ENCODE measurements at places on chromosomes 7 and 10. TPM values are rescaled to one million over a fixed set of nuclear protein-coding genes. Genes with fewer than 3 reads are reported as not detected.

DNA sequence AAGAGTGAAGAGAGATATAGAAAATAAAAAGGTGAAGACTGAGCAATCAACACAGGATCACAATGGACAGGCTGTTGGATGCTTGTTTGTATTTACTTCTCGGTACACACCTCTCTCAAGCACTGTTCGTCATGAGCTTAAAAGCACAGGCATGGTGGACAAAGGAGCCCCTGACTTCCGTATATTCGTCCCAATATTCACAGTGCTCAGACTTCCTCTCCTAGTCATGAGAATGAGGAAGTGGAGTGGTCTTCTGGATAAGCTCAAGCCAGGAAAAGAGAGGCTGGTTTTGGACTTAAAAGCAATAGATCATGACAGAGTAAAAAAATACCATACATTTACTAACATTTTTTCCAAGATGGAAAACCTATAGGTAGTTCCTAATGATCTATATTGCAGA is 172.5 kb downstream of the SORCS1 start:
- no peak for DNase-seq

DNA sequence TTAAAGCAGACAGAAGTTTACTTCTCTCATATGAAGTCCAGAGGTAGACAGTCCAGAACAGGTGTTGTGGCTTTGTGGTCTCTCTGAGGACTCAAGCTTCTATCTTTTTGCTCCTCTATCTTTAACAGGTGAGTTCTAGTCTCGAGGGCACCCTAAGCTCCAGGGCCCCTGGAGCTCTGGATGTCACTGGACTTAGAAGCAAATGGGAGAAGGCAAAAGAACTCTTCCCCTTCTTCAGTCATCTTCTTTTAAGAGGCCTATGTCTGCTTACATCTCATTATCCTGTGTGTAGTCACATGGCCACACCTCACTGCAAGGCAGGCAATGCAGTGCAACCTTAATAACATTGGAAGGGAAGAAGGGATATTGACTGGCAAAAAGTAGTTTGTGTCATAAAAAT is 61.6 kb downstream of the ADCYAP1R1 start:
- DNase-seq = no peak

GRCh38 chr7:132625651-132626050 is 49.4 kb upstream of the PLXNA4 start:
- no peak for DNase-seq

The PLPP4 gene
- total RNA-seq = 0.31 TPM

- peak; percentile 55 for DNase-seq
These were observed 30.4 kb downstream of the MKRN1 start for GRCh38 chr7:140448781-140449480.

The C10orf62 gene
- not detected for total RNA-seq

DNA sequence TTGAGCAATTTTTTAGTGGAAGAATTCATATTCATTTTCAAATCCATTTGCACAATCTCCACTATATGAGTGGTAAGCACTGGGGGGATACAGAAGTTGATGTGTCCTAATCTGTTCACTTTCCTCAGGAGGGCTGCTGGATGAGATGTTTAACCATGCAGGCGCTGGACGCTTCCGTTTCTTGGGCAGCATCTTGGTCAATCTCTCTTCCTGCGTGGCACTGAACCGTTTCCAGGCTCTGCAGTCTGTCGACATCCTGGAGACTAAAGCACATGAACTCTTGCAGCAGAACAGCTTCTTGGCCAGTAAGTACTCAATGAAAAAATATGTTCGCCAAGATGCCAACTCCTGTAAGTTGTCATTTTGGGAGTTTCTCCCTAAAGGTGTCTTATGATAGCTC is 179.3 kb downstream of the ABCA13 start:
- no peak for DNase-seq

The ASB13 gene
- total RNA-seq = 16.5 TPM

DNA sequence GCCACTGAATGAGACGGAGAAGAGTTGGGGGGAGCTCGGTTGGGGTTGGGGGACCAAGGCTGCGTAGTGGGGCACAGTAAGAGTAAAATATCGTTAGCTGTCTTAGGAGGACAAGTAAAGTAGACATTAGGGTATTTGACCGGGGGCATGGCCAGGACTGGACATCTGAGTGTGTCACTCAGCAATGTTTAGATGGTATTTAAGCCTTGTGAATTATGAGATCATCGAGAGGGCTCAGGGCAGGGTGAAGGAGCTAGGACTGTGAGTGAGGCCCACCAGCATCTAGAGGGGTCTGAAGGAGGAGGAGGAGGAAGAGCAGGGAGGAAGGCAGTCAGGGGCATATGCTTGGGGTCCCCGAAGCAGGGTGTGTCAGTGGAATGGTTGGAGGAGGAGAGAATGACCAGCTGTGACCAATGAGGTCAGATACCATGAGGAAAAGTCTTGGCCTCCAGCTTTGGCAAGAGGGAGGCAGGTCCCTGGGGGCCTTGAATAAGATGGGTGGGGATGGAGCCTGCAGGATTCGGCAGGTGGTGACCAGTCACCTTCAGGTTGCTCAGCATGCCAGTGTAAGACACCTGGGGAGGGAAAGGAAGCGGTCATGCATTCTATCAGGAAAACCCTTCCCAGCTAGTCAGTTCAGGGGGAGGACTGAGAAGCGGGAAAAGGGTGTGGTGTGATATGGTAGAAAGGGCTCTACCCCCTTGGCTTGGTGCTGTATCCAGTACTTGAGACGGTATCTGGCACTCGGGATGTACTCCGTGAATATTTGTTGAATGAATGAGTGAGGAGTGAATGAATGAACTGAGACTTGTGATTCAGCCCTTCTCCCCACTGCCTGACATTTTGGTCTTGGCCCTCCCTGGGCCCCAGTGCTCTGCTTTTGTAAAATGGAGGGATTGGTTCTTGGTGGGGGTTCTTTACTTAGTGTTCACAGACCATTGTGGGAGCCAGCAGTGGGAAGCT is 34.8 kb upstream of the SH2D4B start:
- no peak for DNase-seq

DNA sequence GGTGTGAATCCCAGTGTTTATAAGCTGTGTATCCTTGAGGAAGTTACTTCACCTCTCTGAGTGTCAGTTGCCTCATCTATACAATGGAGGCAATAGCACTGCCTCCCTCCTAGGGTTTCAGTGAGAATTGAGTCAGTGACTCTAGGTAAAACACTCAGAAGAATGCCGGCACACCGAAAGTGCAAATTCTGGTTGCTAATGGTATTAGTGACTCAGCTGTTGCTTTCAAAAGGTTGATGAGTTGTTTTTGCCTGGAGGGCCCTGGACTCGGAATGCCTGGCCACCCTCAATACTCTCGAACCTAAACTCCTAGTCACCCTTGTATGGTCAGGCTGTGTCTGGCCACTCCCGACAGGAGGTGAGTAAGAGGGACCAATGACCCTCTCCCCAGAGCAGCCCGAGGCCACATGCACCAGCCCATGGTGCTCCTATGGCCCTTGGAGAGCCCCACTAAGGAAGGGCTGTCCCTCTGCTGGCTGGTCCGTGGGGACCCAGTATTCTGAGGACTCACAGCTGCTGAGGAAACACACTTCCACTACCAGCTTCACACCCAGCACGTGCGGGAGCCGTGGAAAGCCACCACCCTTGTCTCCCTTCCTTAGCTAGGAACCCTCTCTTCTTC is 60.2 kb downstream of the CALML3 start:
- no peak for DNase-seq

- no peak for DNase-seq
These were observed 15.7 kb upstream of the CYREN start for GRCh38 chr7:135186261-135186540.
